ENCODE measurements at places on chromosomes 11 and 22.

- no peak for DNase-seq
These were observed 576 bp upstream of the SC5D start for GRCh38 chr11:121291896-121292494.

DNA sequence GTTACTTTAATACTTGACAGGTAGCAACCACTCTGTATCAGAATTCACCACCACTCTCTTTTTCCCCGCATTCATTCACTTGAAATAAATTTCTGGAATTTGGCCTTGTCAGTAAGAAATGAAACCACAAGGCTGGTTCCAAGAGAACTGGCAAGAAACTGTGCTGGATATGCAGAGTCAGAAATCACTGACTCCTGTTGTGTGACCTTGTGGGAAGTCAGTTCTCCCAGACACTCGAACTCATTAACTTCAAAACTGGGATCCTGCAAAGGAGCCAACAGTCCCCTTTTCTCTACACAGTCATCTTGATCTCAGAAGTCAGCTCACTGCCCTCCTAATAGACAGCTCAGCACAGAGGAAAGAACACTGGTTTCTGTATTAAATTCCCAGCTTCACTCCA is 142.7 kb downstream of the LRRC4C start:
- DNase-seq = no peak

DNA sequence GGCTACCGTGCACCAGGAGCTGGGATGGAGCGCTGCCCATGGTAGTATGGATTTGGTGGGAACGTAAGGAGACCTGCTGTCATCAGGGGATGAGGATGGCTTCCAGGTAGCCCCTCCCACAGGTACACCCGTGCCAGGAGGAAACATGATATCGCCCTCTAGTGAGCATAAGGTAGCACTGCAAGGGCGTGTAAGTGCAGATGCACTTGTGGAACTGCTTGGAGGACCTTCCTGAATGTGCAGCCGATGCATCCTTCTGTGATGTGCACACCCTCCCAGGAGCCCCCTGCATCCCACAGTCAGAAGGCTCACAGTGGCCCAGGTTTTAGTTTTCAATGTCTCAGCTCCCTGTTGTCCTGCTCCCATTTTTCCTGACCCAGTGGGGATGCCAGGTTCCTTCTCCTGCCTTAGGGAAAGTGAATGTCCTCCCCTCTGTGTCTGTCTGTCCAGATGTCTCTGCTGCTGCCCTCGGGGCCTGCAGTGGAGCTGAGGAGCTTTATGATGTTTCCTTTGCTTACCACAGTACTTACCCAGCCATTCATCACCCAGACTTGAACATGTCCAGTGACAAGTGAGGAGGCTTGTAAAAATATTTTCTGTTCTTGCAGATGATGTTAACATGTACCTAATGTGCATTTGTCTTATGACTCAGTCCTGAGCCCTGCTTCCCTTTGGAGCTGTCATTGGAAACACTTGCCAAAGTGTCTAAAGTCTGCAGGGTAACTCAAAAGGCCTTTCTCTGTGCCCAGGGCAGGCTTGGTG is 49.2 kb downstream of the DBX1 start:
- DNase-seq = peak; percentile 54

GRCh38 chr22:50530877-50531545 is 1.2 kb upstream of the TYMP start:
- no peak for DNase-seq

GRCh38 chr11:22785251-22785650 is 44.4 kb downstream of the SVIP start:
- no peak for DNase-seq

DNA sequence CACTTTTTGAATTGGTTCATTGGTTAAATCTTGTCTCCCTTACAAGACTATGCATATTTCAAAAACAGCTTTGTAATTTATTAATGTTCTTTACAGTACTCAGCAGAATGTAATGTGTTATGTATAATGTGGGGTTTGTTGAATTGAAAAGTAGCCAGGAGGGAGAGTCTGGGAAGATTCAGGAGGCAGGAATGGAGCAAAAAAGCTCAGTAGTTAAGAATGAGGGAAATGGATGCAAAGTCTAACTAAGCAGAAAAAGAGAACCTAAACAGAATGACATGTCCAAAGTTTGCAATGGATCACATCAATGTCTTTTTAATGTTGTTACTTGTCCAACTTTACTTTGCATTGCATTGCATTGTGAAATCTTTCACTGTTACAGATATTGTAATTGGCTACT is 86.5 kb upstream of the CARD18 start:
- no peak for DNase-seq

DNA sequence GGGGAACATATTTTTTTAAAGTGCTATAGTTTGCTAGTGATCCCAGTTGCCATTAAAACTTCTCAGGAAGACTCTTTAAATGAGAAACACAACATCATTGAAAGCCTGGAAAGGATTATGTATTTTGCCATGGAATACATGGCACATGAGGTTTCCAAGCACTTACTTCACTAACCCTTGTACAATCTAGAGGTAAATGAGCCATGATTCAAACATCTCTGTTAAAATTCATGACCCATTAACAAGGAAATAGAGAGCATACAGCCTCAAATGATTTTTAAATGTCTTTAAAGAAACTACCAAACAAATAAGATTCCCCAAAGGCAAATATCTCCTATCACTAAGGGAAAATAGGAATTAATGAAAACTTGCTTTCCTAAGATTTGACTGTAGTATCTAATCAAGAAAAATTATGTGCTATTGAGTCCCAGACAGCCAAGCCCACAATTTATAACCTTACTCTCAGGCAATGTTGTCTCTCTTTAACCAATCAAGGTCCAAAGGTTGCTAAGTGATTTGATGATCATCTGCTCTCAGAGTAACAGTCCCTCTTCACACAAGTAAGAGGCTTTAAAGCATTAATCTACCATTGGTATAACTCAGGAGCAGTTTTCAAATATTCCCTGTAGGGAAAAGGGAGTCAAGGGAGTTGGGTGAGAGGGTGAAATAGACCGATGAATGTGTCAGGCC is 92.0 kb upstream of the DDI1 start:
- no peak for DNase-seq

- DNase-seq = no peak
These were observed 666.6 kb upstream of the TENM4 start for GRCh38 chr11:80107415-80107814.

GRCh38 chr11:118010738-118011461 is 24.7 kb downstream of the IL10RA start:
- DNase-seq = no peak

GRCh38 chr11:131666006-131666405 is 295.6 kb downstream of the NTM start:
- no peak for DNase-seq

GRCh38 chr22:39703091-39703490 is 132.5 kb downstream of the CACNA1I start:
- no peak for DNase-seq

DNA sequence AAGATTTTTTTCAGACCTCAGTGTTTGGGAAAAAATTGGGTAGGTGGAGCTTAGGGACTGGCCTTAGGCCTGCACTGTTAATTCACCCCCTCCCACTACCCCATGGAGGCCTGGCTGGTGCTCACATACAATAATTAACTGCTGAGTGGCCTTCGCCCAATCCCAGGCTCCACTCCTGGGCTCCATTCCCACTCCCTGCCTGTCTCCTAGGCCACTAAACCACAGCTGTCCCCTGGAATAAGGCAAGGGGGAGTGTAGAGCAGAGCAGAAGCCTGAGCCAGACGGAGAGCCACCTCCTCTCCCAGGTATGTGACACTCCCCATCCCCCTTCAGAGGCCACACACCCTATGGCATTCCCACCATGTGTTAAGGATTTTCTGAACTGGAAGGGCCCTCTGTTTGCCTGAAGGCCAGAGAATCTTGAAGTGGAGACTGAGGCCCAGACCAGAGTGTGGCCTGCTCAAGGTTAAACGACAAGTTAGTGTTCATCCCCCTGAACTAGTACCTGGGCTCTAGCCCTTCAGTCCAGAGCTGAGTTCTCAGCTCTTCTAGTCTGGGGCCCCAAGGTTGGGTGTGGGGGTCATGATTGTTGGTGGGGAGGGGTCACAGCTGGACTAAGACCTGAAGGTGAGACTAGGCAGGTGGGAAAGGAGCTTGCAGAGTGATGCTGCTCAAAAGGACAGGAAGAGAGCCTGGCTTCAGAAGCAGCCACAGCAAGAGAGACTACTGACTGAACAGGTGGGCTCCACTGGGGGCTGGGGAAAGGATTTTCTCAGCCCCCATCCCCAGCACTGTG is 2.3 kb upstream of the FOLR1 start:
- DNase-seq = no peak

- DNase-seq = no peak
These were observed 70.9 kb downstream of the DBX1 start for GRCh38 chr11:20089367-20089766.

DNA sequence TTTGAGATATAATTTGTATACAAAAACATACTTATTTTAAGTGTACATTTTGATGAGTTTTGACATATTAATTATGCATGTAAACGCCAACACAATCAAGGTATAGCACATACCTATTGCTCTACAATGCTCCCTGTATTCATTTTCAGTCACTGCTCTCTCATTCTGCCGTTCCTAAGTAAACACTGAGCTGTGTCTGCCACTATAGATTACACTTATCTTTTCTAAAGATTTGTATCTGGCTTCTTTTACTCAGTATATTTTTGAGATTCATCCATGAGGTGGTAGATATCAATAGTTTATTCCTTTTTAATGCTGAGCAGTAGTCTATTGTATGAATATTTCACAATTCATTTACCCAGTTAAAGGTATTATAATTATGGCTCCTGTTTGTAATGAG is 25.4 kb upstream of the BACE1-AS start:
- no peak for DNase-seq

DNA sequence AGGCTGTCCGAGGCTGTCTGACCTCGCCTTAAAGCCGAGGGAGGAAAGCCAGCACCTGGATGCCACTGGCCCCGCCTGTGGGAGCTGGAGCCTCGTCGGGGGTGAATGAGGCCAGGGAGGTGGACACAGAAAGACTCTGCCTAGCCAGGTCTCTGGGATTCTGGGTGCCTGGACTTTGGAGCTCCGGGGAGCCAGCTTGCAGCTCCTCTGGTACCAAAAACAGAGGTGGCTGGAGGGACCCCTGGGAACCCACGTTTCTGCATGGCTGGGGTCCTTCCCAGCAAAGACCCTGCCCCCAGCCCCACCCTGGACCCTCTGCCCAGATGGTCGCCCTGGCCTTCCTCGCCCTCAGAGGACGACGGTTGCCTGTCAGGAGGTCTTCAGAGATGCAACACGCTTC is 239.7 kb downstream of the BRD1 start:
- no peak for DNase-seq

- DNase-seq = no peak
These were observed 14.9 kb downstream of the GAS2 start for GRCh38 chr11:22681281-22681812.

DNA sequence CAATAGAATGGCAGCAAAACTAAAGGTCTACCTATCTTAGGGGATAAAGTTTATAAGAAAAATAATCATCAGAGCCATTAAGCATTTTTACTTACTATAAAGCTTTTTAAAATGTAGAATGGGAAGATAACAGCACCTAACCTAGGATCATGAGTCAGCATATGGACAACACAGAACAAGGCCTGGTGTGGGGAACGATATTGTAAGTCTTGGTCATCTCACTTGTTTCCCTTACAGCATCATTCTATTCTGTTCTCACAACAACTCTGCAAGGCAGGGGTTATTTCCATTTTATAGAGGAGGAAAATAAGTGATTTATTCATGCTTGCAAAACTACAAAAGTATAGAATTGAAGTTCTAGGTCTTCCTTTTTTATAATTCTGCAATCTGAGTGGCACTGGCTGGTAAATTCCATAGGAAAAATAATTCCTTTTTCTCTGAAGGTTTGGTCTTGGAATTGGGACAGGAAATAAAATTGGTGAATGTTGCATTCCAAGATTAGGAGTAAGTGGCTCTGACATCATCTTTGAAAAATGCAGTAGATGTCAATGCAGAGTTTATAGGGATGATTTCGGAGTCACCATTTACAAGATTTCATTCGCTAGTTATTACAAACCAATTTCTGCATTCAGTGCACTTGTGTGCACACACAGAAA is 423.0 kb downstream of the DYNC2H1 start:
- no peak for DNase-seq

- DNase-seq = no peak
These were observed 73.3 kb upstream of the FAR1 start for GRCh38 chr11:13595166-13595565.

GRCh38 chr11:78583889-78584288 is 9.2 kb upstream of the NARS2 start:
- DNase-seq = no peak

- DNase-seq = no peak
These were observed 6.6 kb downstream of the F2 start for GRCh38 chr11:46725338-46726205.

GRCh38 chr11:116870054-116870453 is 32.6 kb upstream of the APOA1 start:
- no peak for DNase-seq

DNA sequence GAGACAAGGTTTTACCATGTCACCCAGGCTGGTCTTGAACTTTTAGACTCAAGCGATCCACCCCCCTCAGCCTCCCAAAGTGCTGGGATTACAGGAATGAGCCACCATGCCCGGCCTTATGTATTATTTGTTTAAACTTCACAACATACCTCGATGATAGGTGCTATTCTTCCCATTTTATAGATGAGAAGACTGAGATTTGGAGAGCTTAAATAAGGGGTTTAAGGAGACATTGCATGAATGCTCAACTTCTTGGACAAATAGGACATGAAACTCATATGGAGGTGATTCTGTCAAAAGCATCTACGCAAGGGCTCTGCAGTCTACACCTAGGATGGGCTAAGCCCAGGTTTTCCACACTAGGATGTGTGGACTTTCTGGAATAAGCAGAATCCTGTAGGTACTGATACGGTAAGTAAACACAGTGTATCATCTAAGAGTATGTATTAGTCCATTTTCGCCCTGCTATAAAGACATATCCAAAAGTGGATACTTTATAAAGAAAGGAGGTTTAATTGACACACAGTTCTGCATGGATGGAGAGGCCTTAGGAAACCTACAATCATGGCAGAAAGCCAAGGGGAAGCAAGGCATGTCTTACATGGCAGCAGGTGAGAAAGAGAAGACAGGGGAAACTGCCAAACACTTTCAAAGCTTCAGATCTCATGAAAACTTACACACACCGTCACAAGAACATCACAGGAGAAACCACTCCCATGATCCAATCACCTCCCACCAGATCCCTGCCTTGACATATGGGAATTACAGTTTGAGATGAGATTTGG is 62.8 kb upstream of the CAPRIN1 start:
- DNase-seq = no peak

- no peak for DNase-seq
These were observed 6.4 kb downstream of the LMO2 start for GRCh38 chr11:33885338-33886005.

- no peak for DNase-seq
These were observed 10.0 kb upstream of the MMP1 start for GRCh38 chr11:102807921-102808320.

DNA sequence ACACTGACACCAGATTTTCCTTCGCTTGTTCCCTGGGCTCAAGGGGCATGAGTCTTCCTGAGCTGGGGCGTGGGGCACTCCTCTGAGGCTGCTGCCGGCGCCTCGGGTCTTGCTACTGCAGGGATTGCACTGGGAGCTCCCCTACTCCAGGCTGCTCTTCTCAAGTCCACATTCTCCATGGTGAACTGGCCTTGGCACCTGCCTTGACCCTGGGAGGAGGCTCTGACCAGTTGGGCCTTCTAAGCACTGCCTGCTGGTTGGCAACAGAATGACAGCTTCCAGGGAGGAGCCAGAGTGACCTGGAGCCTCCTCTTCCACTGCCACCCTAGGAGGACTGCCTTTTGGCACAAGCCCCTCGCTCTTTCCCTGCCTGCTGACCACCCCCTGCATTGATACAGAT is 9.5 kb downstream of the FREY1 start:
- no peak for DNase-seq

- no peak for DNase-seq
These were observed 114.3 kb upstream of the APOA1 start for GRCh38 chr11:116951762-116952161.

- no peak for DNase-seq
These were observed 110.8 kb downstream of the MTNR1B start for GRCh38 chr11:93080146-93080759.
